ENCODE measurements at places on chromosomes 12 and 14. TPM values are rescaled to one million over a fixed set of nuclear protein-coding genes. Genes with fewer than 3 reads are reported as not detected.
A peak's percentile ranks its signal among the peaks of the same experiment; 100 is the strongest.

GRCh38 chr12:62069976-62070375 lies 190.2 kb upstream of the USP15 start:
- no peak for DNase-seq

GRCh38 chr14:90617961-90618360 lies 198.3 kb downstream of the TTC7B start:
- no peak for DNase-seq

- DNase-seq: no peak
These were observed 14.5 kb downstream of the TNFAIP2 start for GRCh38 chr14:103137689-103138300.

GRCh38 chr14:68658029-68658509 lies 134.8 kb downstream of the ZFP36L1 start:
- DNase-seq: no peak

DNA sequence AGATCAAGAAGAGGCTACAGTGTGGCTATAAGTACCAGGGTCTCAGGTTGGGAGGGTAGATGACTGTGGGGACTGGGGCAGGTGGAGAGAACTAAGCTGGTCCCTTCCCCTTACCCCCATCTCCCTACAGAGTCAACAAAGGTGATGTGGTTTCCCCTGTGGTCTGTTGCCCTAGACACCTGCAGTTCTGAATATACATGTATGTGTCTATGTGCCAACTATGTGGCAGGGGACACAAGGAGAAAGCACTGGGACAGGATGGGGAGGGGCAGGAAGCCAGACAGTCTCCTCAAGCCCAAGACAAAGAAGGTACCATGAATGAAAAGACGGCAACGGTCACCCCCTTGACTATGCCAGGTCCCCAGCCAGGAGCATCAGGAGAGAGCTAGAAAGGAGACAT lies 4.5 kb upstream of the HDAC7 start:
- no peak for DNase-seq

DNA sequence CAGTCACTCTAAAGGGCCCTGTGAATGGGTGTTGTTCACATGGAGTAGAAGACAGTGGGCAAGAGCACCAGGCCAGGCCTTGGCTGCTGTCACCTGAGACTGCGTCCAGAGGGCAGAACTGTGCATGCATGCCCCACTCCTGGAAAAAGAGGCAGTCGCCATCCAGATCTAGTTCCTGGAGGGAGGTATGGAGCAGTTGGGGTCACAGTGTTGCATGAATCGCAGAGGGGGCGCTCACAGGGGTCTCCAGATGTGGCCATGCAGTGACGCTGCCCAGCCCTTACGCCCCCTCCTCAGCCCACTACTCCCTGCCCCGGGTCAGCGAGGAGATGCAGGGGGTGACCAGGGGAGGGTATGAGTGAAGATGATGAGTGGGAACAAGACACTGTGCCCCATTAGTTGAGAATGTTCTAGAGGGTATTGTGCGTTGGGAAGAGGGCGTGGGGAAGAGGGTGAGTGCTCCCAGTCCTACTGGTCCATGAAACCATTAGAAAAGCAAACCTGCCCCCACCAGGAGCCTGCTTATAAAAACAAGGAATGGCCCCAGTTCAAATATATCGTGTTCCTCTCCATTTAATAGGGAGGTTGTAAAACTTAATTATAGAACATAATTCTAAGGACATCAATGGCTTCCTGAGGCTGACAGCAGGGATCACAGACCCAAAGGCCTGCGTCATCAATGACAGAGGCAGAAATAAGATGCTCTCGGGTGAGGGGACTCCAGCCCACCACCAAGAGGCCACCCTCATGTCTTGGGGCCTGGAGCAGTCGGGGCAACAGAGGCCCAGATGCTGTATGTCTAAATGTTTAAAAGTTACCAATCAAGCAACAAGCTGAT lies 32.2 kb upstream of the BCL7A start:
- no peak for DNase-seq

GRCh38 chr12:110107369-110108281 lies 16.5 kb upstream of the IFT81 start:
- DNase-seq: peak; percentile 54

DNA sequence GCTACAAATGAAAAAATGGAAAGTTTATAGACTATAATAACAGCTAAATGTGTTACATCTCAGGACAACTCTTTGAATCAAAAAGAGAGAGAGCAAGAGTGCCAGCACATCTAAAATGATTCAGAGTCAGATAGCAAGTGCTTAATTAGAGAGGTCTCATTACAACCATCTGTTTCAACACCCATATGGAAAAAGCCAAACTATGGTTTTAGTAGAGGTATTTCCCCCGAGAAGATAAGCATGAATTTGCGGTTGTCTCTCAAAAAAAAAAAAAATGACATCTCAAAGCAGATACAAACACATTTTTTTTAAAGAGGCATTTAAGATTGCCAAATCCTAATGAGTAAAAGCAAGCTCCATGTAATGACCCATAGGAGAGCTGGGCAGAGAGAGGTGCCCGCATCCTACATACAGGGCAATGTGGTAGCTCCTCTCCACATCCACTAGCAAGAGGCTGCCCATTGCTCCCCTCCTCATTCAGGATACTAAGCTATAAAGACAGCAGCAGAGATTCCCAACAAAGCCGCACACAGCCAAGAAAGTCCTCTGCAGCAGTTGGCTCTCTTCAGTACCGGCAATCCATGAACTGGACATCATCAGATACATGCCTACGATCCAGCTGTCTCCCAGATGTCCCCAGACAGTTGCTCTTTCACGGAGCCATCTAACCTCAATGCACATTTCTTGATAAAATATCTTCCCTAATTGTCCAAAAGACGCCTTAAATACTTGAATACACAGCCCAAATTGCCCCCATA lies 100.4 kb downstream of the EFCAB11 start:
- no peak for DNase-seq

GRCh38 chr12:75526655-75527511 lies 15.5 kb upstream of the KRR1 start:
- DNase-seq: no peak

- no peak for DNase-seq
These were observed 44.5 kb upstream of the EEA1 start for GRCh38 chr12:92973614-92974013.

DNA sequence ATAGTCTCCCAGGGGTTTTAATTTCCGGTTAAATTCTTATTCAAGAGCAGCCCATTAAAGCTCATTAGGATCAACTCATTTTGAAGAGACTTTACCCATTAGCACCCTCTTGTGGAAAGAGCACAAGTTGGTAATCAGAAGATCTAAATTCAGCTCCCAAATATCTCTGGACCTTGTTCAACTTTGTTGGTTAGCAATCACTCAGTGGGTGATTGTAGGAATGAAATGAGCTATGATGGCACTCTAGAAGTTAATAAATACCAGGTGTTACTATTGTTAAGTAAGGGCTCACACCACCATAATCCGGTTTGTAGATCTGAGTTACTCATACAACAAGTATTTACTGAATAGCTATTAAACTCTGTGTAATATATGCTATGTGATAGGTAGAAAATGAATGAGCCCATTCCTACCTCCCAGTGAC lies 42.9 kb downstream of the TRIP11 start:
- DNase-seq: peak; percentile 79

DNA sequence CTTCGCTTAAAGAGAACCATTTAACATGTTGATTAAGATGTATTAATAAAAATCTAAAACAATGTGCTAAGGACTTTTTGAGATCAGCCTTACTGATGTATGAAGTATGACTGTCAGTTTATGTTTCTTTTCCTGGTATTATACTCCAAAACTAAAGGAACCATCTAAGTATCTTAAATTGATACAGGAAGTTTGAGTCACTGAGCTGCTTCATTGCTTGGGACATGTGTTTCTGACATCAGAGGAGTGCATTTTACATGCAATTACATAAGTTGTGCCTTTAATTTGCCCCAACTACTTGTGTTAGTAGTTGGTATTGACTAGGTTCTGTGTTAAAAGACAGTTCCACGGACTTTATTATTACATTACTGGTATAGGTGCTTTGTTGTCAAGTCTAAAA lies 50.9 kb downstream of the PROX2 start:
- no peak for DNase-seq

DNA sequence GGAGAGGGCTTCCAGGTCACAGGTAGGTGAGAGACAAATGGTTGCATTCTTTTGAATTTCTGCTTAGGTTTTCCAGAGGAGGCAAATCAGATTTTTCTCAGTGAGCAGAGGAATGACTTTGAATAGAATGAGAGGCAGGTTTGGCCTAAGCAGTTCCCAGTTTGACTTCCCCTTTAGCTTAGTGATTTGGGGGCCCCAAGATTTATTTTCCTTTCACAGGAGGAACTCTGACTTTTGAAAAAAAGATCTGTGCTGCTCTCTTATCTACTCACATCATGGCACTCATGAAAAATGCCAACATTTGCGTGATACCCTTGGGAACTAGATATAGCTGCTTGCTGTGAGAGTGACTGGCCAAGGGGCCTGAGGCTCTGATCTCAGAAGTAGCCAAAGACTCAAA lies 58.0 kb upstream of the EVL start:
- no peak for DNase-seq

DNA sequence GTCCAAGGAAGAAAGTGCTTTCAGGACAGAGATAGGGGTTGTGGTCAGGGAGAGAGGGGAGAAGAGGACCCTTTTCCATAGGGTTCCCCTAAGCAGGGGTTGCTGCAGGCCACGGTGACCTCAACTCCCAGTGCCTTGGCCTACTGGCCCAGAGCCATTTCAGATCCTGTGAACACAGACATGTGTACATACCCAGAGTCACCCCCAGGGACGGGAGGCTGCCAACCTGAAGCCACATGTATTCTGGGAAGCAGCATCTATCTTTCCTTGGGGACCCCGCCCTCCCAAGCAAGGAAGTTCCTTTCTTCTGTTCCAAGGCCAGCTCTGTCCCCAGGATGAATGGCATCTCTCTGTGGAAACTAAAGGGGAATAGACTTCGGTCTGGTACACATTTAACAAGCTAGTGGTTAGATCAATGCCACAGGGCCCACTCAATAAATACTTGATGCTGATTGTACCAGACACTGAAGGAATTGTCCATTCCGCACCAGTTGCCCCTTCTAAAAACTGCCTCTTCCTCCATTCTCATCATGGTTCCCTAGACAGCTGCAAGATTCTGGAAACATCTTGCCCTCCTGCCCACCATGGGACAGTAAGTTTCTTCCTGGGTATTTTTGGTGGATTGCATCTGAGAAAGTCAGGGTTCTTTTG lies 25.2 kb upstream of the DGLUCY start:
- DNase-seq: no peak

GRCh38 chr12:19547271-19547671 lies 108.0 kb downstream of the AEBP2 start:
- peak; percentile 62 for DNase-seq

DNA sequence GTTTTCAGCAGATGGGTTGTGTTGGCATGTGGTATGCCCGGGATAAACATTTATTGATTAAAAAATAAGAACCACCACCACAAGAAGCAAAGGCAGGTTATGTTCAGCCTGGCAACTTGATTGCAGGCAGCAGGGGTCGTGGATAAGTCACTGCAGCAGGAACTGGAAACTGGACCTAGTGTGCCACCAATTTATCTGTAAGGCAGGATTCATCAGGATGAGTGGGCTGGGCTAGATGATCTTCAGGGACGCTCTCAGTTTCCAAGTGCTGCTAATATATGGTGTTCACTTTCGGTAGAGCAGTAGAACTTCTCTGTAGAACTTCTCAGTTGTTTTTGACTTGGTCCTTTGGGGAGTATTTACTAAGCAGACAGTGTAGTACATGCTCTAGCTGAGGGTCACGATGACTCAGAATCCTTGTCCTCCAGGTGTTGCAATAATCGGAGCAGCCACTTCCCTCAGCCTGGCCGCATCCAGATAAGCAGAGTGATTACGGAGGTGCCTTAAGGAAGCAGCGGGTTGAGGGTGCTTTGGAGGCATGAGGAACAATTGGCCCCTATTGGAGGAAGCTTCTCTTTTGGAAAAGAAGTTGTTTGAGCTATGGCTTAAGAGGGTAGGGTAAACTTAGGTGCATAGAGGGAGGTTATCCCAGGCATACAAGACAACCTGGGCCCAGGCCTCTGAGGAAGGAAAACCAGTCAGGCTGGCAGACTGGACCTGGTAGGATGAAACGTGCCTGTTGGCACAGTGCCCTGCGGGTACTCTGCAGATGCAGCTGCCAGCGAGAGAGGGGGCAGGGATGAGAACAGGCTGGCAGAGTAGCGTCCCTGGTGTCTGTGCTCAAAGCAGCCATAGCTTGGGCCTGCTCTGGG lies 104.0 kb downstream of the GPR135 start:
- peak; percentile 76 for DNase-seq

- DNase-seq: no peak
These were observed 37.0 kb upstream of the FRMD6 start for GRCh38 chr14:51614707-51615106.

DNA sequence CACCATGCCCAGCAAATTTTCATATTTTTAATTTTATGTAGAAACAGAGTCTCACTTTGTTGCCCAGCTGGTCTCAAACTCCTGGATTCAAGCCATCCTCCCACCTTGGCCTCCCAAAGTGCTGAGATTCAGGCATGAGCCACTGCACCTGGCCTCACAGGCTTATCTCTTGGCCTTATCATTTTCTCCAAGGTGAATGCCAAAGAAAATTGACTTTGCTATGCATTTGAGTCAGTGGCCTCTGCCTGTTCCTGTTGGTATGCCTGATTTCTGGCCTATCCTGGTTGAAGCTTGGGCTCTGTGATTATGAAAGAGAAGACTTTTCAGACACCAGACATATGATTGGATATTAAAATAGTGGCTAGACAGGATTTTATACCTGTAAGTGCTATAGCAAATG lies 34.2 kb downstream of the MANSC1 start:
- peak; percentile 44 for DNase-seq

- no peak for DNase-seq
These were observed 7.8 kb downstream of the HSP90AA1 start for GRCh38 chr14:102078831-102079699.

DNA sequence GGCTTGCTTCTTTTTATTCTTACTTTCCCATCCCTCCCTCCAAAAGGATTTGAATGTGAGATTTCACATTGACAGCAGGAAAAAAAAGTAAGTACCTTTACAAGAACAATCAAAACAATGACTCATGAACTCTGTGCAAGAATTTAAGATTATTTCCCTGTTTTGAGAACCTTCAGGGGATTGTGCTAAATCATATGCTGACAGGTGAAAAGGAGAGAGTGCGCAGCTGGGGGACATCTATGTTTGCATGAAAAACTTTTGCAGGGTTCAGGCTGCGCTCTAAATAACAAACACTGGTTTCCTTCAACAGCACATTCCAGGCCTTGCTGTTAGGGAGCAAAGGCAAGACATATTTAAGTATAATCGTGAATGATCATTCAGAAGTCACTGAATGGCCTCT lies 27.3 kb downstream of the RERG start:
- DNase-seq: no peak

The SPRING1 gene
- 124 TPM for total RNA-seq

The CPM gene
- 67.5 TPM for total RNA-seq

The ZC2HC1C gene
- 10.4 TPM for total RNA-seq

The GARIN6 gene
- not detected for total RNA-seq

The CDKN1B gene
- total RNA-seq: 60.8 TPM

The ARMH4 gene
- 2.2 TPM for total RNA-seq

The GOLGA3 gene
- 128 TPM for total RNA-seq

The GON7 gene
- 16.2 TPM for total RNA-seq
